CD4-positive, alpha-beta T cell treated with Interleukin-1 beta for 1 hour (primary cell): ENCODE measurements at places on chromosomes 1 and 21.
A peak's percentile ranks its signal among the peaks of the same experiment; 100 is the strongest.

- DNase-seq: no peak
Measured at GRCh38 chr1:147168626-147169058, 3.6 kb downstream of the PRKAB2 start.

GRCh38 chr1:113760102-113761080 lies 1.1 kb upstream of the PHTF1 start:
- DNase-seq: no peak

GRCh38 chr1:47104816-47105215 lies 32.4 kb upstream of the CYP4A22 start:
- DNase-seq: no peak

DNA sequence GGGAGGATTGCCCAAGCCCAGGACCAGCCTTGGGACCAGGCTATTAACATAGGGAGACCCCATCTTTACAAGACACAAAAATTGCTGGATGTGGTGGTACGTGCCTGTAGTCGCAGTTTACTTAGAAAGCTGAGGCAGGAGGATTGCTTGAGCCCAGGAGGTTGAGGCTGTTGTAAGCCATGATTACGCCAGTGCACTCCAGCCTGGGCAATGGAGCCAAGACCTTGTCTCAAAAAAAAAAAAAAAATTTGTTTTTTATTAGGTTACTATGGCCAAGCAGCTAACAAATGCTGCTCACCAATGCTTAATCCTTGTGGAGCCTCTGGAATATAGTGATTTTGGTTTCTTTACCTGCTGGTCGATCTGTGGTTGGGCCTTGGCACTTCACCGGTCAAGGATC lies 8.8 kb downstream of the ARID1A start:
- DNase-seq: no peak

GRCh38 chr1:197521118-197521739 lies 253.2 kb downstream of the CRB1 start:
- no peak for DNase-seq

DNA sequence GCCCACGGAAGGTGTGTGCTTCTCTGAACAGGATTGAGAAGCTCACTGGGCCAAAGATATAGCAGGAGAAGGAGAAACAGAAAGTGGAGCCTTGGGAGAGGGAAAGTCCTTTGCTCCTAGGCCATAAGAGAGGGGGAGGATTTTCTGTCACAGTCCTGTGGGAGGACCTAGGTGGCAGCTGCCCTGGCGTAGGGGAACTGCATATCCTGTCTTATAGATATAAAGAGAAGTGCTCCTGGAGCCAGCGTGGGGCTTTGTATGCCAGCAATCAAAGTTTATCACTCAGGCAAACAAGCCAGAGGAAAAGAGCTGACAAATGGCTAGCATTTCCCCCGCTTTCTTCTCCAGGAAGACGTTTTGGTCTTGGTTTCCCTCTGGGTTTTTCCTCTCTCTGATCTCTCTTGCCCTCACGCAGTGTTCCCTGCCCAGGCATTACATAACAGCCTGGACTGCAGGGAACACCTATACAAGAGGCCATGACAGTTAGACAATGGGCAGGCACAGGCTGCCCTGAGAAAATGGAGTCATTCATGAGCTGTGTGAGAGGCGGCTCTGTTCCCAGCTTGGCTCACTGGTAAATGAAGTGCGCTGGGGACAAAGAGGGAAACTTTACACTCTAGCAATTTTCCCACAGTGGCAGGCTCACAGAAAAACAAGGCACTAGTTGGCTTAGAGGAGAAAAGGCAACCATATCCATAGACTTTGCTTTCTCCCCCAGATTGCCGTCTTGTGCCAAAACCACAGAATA lies 52.5 kb upstream of the ZNF648 start:
- no peak for DNase-seq

- DNase-seq: no peak
Measured at GRCh38 chr21:42213082-42213774, 5.7 kb upstream of the ABCG1 start.

DNA sequence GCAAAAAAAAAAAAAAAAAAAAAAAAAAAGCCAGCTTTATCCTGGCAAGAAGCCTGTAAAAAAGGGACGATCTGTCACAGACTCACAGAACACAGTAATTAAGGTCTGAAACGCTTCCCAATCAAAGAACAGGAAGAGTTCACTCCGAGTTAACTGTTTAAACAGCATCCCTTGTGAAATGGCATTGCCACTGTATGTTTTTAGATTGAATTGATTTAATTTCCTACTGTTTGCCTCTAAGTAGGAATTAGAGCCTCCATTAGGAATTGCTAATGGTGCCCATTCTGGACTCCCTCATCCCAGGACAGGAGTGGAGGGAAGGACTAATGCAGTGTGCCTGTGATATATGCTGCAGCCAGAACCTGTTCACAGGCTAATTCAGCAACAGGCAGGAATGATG lies 370.8 kb downstream of the RWDD3 start:
- no peak for DNase-seq

GRCh38 chr1:59292562-59292961 lies 4.3 kb upstream of the FGGY start:
- DNase-seq: peak; percentile 23

DNA sequence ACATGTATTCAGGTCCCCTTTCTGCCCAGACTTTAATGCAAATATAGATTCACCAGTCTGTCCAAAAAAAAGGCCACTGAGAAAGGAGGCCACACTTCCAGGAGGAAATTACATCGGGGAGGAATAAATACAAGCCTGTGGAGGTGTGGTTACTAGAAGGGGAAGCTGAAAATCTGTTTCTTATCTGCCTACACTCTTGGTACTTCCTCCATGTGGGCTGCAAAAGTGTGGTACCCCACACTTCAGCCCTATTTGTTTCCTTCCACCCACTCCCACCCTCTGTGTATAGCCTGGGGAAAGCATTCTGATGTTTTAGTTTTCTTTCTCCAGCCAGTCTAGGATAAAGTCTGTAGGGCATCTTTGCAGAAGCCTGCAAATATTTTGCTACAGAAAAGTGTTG lies 38.4 kb downstream of the UTP25 start:
- DNase-seq: no peak
